ENCODE measurements at places on chromosomes 6 and 20.

DNA sequence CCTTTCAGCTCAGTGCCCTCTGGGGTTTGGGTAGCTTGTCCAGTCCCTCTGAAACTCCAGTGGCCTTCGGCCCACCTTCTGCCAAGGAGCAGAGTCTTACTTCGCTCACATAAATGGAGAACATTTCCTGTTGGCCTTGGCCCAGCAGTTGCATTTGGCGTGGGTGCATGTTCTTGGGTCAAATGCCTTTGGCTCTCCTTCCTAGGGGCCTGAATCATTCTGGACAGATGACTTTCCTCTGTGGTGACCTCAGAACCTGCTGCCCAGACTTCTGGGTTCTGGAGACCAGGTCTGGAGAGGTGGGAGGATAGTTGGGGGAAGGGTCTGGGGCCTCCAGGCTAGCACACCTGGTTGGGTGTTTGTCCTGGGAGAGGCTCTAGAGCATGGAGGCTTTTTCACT, 29.3 kb downstream of the BCAS4 start:
- no peak for DNase-seq

DNA sequence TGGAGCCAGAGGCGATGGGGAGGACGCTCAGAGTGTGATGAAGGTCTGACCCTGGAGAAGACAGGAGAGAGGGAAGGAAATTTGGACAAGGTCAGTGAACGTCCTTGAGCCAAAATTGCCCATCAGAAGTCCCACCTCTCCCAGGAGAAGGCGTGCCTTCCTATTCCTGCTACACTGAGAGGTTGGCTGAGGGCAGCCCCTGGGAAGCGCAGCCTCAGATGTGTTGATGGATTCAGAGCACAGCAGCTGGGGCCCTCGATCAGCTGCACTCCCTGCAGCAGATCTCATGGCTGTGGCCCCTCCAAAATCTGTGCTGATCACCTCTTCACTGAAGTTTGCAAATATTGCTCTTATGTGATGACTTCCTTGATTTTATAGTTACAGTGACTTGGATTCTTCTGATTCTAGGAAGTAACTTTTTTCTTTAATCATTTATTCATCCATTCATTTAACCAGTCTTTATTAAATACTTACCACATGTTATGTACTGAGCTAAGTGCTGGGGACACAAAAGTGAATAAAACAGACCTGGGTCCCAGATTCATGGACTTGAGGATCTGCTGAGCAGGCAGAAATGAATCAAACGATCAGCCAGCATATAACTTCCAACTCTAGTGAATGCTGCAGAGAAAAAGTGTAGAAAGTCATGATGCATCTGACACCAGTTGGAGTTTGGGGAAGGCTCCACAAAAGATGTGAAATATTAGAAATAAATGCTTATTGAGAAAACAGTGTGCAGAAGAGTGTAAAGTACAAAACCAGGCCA, 69.6 kb upstream of the ARMC2 start:
- DNase-seq, result no peak

DNA sequence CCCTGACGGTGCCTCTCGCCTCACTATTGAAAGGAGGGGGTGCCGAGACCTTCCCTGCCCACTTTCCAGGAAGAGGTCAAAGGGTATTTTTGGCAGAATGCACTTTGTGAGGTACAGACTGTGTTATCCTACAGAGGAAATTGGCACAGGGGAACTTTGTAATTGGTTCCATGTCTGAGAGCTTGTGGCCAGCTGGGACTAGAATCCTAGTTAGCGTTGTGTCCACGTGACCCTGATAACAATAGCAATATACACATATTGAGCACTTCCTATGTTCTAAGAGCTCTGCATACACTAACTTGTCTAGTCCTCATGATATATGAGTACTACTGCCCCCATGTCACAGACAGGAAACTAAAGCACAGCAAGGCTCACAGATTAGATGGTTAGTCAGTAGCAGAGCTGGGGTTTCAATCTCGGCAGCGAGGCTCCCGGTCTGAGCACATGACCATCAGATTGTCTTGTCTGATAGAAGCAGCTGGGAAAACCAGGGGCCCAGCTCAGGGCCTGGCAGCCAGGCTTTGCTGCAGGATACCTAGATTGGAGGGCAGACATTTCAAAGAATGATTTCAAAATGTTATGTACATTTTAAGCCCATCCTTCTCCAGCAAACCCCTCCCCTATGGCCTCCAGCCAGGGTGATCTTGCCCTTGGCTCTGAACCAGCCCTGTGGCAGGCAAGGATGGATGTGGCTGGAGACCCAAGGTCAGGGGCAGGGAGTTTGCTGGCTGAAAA, 1.4 kb downstream of the MAPK13 start:
- DNase-seq, result peak; percentile 55

- no peak for DNase-seq
Measured at GRCh38 chr6:3307436-3307835, 48.7 kb downstream of the PSMG4 start.

GRCh38 chr6:107624541-107624940, 134.6 kb downstream of the SOBP start:
- DNase-seq, result no peak

DNA sequence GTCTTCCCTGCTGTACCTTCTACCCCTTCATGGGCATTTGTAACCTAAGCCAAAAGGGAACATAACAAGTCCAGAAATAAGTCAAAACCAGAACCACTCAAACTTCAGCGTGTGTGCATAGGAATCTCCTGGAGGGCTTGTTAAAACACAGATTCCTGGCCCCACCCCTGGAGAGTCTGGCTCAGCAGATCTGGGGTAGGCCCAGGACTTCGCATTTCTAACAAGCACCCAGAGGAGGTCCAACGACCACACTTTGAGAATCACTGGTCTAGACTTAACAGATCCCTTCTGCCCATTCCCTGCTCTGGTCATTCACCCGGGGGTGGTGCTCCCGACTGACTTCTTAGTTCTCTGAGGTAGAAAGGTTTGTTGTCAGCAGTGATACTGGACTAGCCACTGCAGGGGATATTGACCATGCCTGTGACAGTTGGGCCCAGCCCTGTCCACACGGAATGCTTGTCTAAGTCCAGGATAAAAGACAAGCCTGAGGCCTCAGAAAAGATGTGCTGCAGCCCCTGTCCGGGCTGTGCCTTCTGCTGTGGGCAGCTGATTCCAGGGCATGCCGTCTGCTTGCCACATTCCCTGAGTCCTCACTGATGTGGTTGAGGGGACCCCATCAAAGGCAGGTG, 68.6 kb downstream of the SYNJ2 start:
- no peak for DNase-seq

DNA sequence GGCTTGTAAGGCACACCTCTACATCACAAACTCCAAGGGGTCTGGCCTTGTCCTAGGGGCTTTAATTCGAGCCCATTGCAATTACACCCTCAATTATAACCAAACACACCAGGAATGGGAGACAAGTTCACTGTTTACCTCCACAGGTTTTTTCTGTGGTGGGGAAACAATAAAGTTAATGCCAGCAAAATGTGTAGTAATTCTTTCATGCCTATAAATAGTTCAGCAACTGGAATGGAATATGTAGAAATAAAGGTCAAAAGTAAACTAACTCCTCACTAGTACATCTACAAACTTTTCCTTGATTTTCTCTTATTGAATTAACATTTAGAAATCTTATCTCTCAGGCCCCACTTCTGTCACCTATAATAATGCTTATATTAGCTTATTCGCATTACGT, 27.1 kb upstream of the RIPK1 start:
- no peak for DNase-seq

GRCh38 chr6:125356884-125357283, 55.1 kb upstream of the HDDC2 start:
- DNase-seq, result no peak

GRCh38 chr6:75268121-75268987, 16.2 kb downstream of the TMEM30A start:
- DNase-seq, result no peak

DNA sequence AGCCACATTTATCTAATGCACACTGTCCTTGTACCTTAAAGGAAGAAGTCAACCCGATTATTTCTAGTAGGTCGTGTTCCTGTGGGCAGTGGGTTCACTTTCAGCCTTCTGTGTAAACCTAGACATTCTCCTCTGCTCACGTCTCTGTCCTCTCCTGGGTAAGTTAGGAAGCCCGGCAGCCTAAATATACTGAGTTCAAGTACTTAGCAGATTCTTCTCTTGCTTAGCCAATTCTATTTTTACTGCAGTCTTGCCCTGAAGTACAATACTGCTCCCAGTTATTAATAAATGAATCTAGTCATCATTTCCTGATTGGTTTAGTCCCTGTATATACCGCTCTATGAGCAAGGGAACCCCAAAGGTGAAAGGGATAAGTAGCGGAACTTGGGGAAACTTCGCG, 14.6 kb upstream of the GPR63 start:
- no peak for DNase-seq

GRCh38 chr6:56953597-56954402, 1.1 kb upstream of the BEND6 start:
- peak; percentile 3 for DNase-seq

DNA sequence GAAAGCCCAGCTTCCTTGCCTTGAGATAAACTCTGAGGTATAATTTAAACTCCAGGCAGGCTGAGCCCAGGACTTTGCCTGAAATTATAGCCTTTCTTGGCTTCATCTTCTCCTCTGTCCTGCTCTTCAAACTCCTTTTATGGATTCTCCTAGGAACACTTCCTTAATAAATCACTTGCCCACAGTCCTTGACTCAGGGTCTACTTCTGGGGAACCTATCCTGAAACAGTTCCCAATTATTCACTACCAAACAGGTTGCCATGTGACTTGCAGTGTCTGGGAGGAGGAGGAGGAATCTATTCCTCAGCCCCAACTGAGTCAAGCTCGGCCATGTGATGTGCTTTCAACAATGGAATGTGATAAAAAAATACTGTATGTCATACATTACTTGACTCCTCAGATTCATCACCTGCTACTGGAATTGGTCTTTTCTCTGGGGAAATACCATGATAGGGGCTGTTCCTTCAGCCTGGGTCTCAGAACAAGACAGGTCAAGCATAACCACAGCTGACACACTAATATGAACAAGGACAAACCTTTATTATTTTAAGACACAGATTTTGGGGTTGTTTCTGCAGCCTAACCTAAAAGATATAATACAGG, 20.5 kb upstream of the CDKN1A start:
- no peak for DNase-seq

GRCh38 chr6:43435682-43436437, 8.5 kb downstream of the ABCC10 start:
- no peak for DNase-seq

- no peak for DNase-seq
Measured at GRCh38 chr6:144544266-144544830, 259.2 kb downstream of the UTRN start.

GRCh38 chr6:79635232-79635543, 4.1 kb downstream of the SH3BGRL2 start:
- no peak for DNase-seq

DNA sequence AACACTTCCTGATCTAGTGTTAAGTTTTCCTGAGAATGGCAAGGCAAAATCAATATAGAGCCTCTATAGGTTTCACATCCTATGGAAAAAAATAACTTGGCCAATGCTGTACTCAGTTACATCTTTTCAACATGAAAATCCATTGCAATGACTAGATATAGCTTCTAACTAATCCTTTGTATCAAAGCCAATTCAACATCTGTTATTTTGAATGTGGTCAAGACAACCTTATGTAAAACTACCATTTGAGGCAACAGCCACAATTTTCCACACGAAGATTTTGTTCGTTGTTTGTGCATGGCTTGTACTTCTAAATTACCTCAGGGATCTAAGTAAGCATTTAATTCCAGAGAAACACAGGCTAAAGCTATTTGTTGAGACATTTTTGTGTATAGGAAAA, 637.8 kb upstream of the EYS start:
- no peak for DNase-seq

DNA sequence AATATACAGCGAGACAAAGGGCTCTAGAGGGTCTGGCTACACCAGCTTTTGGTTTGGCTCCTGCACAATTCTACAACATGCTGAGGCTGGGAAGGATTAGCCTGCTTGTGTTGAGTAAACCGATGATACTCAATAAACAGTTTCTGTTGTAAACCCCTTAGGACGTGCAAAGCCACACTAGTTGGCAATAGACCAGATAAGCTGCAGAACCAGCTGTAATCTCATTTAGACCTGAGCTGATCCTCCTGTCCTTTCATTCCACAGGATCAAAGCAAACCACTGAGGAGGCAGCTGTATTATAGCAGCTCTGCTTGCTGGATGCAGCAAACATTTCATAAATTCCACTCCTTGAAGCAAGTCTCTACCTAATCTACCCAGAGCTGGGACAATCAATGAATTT, 79.7 kb downstream of the MMS22L start:
- DNase-seq, result no peak

GRCh38 chr6:100212131-100212530, 218.1 kb upstream of the MCHR2 start:
- no peak for DNase-seq

DNA sequence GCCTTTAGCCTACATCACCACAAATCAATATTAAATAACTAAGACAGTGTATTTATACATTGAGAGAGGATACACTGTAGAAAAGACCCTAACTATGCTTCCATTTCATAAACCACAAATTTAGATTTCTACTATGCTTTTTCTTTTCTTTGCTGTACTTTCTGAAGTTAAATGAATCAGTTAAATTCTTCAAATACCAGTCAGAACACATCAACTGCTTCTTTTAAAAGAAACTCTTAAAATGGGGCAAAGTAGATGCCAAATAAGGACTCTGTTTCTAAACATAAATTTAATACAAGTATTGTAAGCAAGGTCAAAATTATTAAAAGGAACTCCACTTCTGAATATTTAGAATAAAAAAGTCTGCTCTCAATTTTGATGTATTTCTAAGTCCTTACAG, 76.9 kb downstream of the GMDS start:
- DNase-seq, result no peak

DNA sequence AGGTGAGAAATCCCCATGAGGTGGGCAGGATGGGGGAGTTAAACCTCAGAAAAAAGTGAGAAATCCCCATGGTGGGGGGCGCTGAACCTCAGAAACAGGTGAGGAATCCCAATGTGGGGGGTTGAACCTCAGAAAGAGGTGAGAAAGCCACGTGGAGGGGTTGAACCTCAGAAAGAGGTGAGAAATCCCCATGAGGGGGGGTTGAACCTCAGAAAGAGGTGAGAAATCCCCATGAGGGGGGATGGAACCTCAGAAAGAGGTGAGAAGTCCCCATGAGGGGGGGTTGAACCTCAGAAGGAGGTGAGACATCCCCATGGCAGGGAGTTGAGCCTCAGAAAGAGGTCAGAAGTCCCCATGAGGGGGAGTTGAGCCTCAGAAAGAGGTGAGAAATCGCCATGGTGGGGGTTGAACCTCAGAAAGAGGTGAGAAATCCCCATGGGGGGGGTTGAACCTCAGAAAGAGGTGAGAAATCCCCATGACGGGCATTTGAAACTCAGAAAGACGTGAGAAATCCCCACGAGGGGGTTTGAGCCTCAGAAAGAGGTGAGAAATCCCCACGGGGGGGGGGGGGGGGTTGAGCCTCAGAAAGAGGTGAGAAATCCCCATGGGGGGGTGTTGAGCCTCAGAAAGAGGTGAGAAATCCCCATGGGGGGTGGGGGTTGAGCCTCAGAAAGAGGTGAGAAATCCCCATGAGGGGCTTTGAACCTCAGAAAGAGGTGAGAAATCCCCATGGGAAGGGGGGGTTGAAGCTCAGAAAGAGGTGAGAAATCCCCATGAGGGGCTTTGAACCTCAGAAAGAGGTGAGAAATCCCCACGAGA, 14.3 kb upstream of the GOPC start:
- DNase-seq, result peak; percentile 11

GRCh38 chr6:53300656-53301551, 47.8 kb downstream of the ELOVL5 start:
- DNase-seq, result no peak

All from activated naive CD8-positive, alpha-beta T cell treated with anti-CD3 and anti-CD28 coated beads for 36 hours (primary cell).